ENCODE measurements at places on chromosomes 12 and 14. TPM values are rescaled to one million over a fixed set of nuclear protein-coding genes. Genes with fewer than 3 reads are reported as not detected.

DNA sequence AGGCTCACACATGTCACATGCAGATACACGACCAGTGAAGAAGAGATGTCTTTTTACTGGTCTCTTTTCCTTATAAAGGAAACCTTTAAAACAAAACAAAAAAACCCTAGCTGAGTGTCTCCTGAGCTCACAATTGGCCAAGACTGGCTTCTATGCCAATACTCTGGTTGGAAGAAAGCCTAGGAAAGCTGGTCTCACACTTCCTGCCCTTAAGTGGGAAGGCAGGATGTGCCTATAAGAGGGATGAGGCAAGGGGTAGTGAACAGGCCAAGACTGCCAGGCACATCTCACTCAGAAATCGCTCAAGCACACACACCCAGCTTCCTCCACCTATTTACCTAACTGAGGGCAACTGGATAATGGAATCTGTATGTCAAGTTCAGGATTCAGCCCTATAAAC lies 50.0 kb downstream of the SOCS2 start:
- peak; percentile 37 for DNase-seq

- no peak for DNase-seq
These were observed 128.2 kb downstream of the BCL11B start for GRCh38 chr14:99143793-99144192.

DNA sequence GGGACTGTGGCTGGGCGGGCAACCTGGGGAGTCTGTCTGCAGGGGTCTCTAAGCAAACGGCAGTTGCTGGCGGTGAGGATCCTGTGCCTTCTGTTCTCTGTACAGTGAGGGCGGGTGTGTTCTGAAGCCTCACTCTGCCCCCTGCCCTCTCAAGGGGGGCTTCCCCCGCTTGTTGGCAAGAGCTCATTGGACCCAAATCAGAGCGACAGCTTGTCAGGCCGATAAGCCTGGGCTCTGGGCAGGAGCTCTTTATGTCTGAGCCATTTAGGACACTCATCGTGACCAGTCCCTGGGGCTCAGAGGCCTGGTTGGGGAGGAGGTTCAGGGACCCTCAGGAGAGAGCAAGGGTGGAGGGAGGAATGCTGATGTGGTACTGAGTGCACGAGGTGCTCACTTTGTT lies 136.0 kb downstream of the TSPAN9 start:
- no peak for DNase-seq

- no peak for DNase-seq
These were observed 9.1 kb downstream of the BORCS5 start for GRCh38 chr12:12365931-12366431.

- no peak for DNase-seq
These were observed 29.0 kb downstream of the TTLL5 start for GRCh38 chr14:75690010-75690409.

- peak; percentile 21 for DNase-seq
These were observed 10.2 kb upstream of the OR11G2 start for GRCh38 chr14:20180486-20180885.

- no peak for DNase-seq
These were observed 121.2 kb upstream of the PLEKHG7 start for GRCh38 chr12:92581604-92582003.

DNA sequence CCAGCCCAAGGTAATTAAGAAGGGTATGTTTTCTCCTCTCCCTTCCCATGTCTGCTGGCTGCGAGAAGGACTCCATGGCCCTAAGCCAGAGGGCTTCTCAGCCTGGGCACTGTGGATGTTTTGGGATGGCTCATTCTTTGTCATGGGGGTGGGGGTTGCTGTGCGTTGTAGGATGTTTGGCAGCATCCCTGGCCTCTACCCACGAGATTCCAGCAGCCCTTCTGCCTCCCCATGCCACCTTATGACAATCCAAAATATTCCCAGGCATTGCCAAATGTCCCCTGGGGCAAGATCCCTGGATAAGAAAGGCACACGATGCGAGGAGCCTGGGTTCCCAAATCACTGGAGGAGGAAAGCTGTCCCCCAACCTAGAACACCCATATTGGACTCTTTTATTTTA lies 36.4 kb downstream of the DAO start:
- no peak for DNase-seq

DNA sequence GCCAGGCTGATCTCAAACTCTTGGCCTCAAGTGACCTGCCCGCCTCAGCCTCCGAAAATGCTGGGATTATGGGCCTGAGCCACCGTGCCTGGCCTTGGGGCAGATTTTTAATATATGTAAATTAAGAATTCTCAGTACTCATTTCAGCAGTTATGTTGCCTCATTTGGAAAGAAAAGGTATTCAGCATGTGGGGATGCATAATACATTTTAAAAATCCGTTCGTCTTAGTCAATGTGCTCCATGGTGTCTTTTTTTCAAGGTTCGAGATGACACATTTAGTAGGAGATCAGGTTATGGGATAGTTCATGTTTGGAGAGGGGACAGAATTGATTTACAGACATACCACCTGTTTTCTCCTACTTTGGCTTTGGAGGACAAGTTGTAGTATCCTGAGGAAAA lies 10.2 kb downstream of the SYNE2 start:
- DNase-seq = no peak

- DNase-seq = no peak
These were observed 230.7 kb upstream of the PDZRN4 start for GRCh38 chr12:40957417-40957816.

DNA sequence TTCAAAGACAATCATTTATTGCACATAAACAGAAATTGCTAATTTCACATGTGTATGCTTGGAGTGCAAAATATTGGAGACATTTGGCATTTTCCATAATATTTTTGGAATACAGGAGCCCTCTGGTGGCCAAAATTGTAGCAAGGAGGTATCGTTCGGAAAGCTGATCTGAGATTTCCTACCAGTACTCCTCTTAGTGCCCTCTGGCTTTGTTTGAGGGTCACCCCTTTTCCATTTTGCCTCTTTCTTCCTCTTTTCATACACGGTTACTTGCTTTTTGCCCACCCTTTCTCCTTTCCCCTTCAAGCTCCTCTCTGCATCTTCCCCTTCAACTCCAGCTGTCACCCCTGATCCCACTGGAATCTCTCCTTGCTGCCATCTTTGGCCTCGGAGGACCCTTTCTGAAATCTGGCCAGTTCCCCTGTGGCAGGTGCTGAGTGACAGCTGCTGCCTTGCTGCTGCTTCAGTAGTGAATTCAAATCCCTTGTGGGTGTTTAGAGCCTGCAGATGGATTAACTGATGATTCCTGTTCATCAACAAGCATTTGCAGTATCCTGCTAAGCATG lies 164.6 kb upstream of the PARP11 start:
- DNase-seq = peak; percentile 58

GRCh38 chr12:53869500-53869899 lies 69.1 kb upstream of the HOXC13 start:
- peak; percentile 55 for DNase-seq

DNA sequence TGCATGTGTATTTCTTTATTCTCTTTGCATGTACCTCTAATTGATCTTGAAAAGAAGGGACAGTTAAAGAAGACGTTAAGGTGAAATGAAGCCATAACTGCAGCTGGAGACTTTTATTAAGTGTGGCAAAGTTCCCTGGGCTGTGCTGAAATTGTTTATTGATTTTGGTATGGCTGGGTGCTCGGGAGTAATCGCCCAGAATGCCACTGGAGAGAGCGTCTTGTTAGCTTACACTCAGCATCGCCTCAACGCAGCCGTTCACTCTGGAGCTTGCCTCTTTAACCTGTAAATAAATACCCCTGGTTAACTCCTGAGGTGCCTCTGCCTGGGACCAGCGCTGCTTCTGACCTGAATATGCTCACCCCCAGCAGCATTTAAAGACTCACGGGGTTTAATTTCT lies 98.6 kb downstream of the GPATCH2L start:
- no peak for DNase-seq

DNA sequence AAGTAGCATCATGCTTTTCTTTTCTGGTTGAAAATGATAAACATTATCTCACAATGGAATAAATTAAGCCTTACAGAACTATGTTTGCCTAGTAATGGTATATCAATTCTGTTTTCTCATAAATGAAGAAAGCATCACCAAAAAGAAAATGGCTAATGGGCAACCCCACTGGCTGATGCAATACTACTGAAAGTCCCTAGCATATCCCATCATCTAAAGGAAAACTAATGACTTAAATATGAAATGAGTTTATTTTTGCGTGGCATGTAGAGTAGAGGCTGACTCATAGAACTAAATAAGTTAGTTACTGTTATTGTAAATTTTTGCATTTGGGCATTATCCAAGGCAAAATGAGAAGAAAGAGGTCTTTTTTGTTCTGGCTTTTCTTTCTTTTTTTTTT lies 1156.3 kb upstream of the SEL1L start:
- no peak for DNase-seq

- DNase-seq = peak; percentile 59
These were observed 1.3 kb downstream of the TRHDE start for GRCh38 chr12:72273499-72273837.

DNA sequence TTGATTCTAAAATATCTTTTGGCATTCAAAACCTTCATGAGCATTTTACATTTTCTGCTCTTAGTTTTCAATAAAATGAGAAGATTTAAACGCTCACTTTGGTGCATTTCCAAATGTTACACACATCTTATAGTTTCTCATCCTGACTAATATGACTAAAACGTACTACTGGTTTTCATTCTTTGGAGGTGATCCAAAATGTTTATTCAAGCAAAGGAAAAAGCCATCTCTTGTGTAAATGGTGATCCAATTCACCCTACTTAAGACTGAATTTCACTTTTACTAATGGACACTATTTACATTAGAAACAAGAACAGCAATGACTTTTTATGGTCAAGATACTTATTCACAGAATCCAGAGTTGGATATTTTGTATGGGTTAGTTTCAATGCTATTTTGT lies 86.6 kb downstream of the KITLG start:
- peak; percentile 95 for DNase-seq

GRCh38 chr14:98634043-98634820 lies 637.8 kb downstream of the BCL11B start:
- no peak for DNase-seq

- DNase-seq = no peak
These were observed 15.0 kb downstream of the COQ5 start for GRCh38 chr12:120514002-120514401.

DNA sequence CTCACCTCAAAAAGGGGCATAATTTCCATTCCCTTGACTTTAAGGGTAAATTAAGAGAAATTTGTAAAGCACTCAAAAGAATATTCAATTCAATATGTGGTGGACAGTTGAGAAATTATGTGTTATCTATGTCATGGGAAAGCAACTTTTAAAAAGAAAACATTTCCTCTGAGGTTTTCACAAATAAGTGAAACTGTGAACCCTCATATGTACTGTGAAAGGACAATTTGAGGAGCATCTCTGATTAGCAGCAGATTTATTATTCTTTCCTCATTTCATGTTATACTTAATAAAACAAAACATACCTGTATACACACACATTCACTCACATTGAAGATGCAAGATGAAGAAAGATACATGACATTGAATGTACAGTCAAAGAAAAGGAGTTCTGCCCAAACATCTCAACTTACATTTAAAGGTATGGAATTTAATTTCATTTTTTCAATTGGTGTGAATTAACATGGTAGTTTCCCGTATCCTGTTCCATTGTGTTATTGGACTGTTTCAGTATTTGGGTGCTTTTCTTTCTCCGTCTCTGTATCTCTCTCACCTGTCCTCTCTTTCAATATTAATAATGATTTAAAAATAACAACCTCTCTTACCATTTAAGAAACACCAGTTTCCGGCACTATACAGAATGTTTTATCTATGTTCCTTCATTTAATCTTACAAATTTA lies at the start of gene KLRF1:
Gene KLRF1, plus strand, starts transcription at position 273 of the 680 bp plus-strand sequence. Its CDS starts 64 bp downstream, at position 337.
- DNase-seq = no peak

DNAH10 gene
- total RNA-seq = 0.15 TPM

ZCCHC8 gene
- 14.4 TPM for total RNA-seq

MYH6 gene
- total RNA-seq = not detected

NANOG gene
- total RNA-seq = not detected

MYO1H gene
- total RNA-seq = not detected

Measured in PC-3 (cell line).